SHP77 (cell line): ENCODE measurements at places on chromosomes 7 and 10.

DNA sequence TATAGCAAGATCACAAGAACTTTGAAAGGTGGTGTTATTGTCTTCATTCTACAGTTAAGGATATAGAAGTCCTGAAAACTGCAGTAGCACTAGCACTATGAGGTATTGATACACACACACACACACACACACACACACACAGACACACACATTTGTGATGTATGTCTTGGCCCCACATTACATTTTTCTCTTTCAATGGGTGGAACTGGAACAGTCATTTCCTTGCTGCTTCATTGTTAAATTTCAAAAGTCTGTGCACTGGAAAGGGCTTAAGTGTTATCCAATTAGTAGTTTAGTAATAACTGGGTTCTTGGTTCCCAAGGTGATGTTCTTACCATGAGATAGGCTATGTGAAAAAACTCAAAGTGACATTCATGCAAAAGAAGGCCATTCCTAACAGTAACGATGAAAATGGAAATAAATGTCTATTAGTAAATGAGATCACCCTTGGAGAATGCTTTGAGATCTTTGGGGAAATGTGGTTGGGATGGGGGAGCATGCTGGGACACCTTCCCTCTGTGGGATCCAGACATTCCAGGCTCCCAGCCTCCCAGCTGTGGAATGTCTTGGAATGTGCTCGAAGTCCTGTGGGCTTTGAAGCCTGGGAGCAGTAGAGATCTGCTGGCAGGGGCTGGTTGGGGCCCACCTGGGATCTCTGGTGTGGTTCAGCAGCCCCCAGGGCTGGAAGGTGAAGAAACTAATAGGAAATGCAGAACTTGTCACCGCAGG is 37.4 kb upstream of the CALD1 start:
- DNase-seq = no peak

GRCh38 chr7:50481867-50482266 is 31.7 kb upstream of the FIGNL1 start:
- no peak for DNase-seq

- peak; percentile 39 for DNase-seq
These were observed 918 bp upstream of the RPEL1 start for GRCh38 chr10:103244666-103245271.

DNA sequence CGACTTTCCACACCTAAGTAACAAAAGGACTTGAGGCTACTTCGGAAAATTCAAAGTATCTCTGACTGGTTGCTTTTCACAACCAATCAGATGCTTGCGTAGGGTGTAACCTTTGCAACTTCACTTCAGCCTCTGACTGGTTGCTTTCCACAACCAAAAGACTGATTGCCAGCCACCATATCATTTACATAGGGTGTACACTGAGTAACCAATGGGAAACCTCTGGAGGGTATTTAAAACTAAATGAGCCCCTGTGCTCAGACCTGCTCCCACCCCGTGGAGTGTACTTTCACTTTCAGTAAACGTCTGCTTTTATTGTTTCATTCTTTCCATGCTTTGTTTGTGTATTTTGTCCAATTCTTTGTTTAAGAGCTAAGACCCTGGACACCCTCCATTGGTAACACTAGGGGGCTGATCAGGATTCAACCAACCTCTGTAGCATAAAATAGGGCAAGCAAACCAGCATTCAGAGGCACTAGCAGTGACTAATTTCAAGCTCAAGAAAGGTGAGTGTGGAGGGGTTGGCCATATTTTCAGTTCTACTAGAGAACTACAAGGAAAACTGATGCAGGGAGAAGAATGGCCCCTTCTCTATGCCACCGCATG is 390.8 kb downstream of the POM121L12 start:
- DNase-seq = no peak

- DNase-seq = no peak
These were observed 606.4 kb downstream of the SORCS1 start for GRCh38 chr10:106557951-106558733.

GRCh38 chr7:83270407-83270806 is 107.7 kb upstream of the PCLO start:
- no peak for DNase-seq

DNA sequence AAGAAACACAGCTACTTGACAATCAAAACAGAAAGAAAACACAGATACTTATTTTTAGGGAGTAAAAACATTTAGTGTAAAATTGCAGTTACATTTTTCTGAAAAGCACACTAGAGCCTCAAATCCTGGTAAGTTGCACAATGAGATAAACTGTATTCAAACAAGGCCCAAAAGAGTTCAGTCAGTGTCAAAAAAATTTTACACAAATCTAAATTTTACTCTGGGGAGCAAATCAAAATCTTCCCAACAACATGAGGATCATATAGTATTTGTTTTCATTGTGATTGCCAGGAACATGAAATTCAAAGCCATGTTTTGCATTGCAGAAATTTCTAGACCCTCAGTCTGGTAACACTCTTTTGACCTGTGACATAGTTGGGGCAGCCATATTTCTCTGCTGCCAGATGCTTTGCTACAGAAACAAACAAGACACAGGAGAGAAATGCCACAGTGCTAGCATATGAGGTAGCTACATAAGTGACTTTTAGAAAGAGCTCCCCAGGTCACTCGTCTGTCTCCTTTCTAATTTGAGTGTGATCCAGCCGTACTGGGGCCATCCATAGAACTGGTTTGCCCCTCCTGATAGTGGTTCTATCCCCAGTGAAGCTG is 49.6 kb downstream of the PDE1C start:
- no peak for DNase-seq

DNA sequence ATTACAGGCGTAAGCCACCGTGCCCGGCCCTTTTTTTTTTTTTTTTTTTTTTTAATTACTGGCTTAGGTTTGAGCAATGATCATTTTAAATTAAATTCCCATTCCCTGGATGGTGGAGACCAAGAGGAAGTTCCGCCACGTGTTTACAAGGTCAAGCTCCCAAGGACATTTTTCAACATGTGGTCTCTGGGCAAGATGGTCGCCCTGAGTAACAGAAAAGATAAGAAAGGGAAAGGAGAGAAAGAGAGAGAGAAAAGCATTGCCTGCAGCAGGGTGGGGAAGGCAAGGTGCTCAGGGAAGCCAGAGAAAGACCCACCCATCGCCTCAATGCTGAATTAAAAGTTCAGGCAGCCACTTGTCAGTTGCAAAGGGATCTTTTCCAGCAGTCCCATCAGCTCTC is 45.2 kb upstream of the CHST3 start:
- DNase-seq = no peak

GRCh38 chr7:120395526-120396019 is 122.6 kb downstream of the KCND2 start:
- DNase-seq = no peak

DNA sequence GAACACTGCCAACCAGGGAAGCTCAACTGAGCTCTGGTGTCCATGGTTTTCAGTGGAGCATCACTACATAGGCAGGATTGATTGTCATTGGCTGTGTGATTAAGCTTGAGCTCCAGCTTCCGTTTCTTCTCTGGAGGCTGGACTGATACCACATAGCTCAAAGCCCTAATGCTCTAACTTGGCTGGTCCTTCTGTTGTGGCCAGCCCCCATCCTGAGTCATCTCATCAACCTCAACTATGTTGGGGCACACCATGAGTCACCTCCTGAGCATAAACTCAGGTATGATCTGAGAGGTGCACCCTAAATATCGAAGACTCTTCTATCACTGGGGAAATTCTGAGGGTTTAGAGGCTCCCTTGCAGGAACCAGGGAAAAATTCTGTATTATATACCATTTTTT is 114.5 kb upstream of the INHBA start:
- no peak for DNase-seq

DNA sequence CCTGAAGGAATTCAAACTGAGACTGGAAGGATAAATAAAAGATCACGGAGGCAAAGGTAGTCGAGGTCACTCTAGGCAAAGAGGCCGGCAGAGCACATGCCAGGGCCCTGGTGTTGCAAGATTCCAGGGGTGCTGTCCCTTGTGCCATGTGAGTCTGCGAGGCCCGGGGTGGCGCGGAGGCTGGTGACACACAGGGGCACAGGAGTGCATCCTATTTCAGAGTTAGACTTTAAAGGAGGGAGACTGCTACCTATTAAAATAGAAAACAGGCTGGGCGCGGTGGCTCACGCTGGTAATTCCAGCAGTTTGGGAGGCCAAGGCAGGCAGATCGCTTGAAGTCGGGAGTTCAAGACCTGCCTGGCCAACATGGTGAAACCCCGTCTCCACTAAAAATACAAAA is 12.6 kb downstream of the BEND7 start:
- no peak for DNase-seq

DNA sequence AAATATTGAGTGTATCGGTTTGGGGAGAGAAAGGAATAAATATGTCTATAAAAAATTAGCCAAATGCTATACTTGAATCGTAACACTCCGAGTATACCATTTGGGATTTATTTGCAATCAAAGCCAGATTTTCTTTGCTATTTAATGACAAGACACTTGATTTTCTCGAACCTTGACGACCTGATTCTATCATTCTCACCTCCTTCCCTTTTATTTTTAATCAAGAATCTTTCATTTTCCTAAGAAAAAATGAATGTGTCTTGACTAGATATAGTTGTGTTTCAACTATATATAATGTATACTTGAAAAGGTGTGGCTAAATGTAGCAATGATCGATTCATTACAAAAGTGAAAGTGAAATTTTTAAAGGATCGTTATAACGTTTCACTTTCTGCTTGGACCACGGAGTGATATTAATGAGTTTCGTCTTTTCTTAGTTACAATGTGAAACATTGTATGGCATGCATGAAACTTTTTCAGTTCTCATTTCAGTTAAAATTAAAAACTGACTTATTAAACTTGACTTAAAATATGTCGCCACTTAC is 562 bp downstream of the NUB1 start:
- DNase-seq = no peak

GRCh38 chr10:42941790-42942189 is 135.1 kb upstream of the RET start:
- DNase-seq = no peak

- DNase-seq = peak; percentile 67
These were observed 98.8 kb downstream of the CHST15 start for GRCh38 chr10:123994417-123995081.

DNA sequence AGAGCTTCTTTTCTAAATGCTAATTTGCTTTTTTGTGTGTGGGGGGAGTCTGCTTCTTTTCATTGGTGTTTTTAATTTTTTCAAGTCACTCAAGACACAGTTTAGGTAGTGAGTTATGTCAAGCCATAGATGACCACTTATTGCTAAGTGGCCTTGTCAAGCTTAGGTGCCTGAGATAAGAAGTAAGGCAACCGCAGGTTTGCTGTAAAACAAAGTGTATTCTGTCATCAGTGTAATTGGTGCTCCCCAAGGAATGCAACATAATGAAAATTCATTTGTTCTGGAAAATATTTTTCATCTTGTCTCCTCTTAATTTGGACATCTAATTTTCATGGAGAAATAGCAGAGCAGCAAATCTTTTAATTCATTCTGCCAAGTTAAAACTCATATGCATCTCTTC is 249.6 kb downstream of the EXOC4 start:
- no peak for DNase-seq

GRCh38 chr7:69269806-69270205 is 328.5 kb upstream of the AUTS2 start:
- no peak for DNase-seq

DNA sequence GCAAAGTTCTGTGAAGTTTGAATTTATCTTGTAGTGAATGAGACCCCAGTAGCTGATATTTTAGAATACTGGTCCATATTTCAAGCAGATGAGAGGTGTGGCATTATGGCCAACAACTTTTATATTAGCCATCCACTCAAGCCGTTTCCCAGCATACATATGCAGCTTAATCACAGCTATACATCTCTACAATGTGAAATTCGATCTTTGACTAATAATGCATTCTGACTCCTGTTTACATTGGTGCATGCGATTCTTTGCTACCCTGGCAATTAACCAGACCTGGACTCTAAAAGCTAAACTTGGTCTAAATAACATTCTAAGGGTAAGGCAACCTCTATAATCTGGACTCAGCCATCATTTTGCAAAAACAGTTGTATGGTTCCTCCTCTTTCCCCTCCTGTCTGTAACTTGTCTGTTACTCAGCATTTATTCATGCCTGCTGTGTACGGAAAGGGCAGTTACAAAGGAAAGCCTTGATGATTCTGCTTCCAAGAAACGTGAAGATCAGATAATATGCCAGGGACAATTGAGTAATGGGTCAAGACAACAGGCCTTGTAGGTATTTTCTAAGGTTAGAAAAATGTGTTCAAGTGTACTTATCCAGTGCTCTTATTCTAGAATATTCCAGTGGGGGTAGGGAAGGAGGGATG is 50.6 kb downstream of the PNLIPRP2 start:
- DNase-seq = no peak

GRCh38 chr10:20707251-20707650 is 189.9 kb downstream of the NEBL start:
- DNase-seq = no peak

DNA sequence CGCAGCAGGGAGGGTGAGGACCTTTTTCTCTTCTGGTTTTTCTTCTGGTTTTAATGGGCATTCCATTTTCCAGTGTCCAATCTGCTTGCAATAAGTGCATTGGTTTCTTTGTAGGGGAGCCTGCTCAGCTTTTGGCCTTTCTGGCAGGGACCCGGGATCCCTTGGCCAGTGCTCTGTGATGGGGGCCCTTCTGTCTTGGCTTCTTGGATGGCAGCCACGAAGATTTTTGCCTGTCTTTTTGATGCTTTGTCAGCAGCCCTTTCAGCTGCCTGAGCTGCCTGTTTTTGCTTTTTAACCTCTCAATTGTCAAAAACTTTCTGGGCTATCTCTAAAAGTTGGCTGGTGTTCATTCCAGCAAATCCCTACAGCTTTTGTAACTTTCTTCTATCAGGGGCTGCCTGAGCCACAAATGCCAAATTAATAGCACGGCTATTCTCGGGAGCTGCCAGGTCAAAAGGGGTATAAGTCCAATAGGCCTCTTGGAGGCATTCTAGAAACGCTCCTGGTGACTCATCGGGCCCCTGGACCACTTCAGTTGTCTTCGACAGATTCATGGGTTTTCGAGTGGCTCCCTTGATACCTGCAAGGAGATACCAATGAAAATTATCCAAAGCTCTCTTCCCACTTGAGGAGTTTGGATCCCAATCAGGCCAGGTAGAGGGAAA is 179.9 kb upstream of the MBL2 start:
- no peak for DNase-seq

- no peak for DNase-seq
These were observed 20.5 kb upstream of the DNAJB12 start for GRCh38 chr10:72375173-72375572.

GRCh38 chr10:60441515-60441914 is 51.8 kb upstream of the ANK3 start:
- no peak for DNase-seq

GRCh38 chr10:66927251-66927935 is 1.6 kb downstream of the LRRTM3 start:
- no peak for DNase-seq

GRCh38 chr7:18400726-18401125 is 94.8 kb upstream of the HDAC9 start:
- no peak for DNase-seq
